ENCODE measurements at places on chromosomes 4 and X.

GRCh38 chr4:128385683-128386304, 98.2 kb upstream of the PGRMC2 start:
- DNase-seq: no peak

GRCh38 chr4:120065974-120066516, 603 bp downstream of the MAD2L1 start:
- DNase-seq: no peak

DNA sequence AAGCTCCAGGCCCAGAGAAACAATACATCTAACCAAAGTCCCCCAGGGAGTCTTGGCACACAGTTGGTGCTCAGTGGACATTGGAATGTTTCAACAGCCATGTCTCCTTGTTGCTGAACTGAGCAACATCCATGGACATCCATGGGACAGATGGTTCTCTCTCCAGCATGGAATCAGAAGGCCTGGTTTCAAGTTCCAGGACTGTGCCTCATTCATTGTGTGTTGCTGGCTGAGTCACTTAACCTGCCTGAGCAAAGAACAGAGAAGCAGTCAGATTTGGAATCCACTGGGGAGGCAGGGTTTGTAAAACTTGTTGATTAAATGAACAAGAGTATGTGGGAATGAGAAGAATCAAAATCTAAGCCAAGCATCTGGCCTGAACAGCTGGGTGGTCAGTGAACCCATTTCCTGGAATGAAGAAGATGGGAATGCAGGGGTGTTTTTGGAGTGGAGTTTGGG, 147.9 kb downstream of the CHIC2 start:
- DNase-seq: no peak

DNA sequence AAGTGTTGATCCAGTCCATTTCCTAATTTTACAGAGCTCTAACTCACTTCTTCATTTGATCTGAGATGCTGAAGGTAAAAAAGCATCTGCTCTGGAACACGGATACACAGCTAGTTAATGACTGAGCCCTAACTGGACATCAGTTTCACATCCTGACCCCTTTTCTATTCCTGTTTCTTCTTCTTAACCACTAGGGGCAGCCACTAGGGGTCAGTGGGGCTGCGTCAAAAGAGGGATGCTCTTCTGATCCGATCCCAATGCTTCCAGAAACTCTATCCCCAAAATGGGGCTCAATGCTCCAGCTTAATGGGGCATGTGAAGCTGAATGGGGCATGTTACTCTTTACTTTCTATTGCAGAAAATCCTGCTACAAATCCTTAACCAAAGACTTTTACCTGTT, 33.4 kb upstream of the PHKA2 start:
- DNase-seq: peak; percentile 16

- DNase-seq: no peak
Measured at GRCh38 chr4:84451546-84451945, 47.5 kb downstream of the NKX6-1 start.

DNA sequence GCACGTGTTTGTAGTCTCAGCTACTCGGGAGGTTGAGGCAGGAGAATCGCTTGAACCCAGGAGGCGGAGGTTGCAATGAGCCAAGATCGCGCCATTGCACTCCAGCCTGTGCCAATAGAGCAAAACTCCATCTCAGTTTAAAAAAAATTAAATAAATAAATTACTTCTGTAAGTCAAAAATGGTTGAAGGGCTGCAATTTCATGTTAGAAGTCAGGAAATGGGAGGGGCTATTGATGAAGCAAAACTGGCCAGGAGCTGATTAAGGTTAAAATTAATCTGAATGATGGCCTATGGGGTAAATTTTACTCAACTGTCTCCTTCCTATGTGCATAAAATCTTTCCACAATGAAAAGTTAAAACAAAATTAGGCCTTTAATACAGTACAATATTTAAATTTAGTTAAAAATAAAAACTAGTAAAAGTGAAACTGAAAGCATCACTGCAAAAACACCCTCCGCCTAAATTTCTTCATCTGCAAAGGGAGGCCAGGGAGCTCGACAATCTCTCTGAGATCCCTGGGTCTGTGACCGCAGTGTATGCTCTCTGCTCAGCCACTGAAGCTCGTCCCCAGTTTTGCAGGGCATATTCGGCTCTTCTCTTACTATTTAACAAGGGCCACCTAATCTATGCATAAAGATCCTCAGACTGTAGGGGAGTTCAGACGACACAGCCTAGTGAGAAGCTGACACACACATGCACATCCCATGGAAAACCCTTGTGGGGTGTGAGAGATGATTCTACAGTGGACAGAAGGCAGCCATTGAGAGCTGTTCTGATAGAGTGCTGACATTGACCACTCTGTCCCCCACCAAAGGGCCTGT, 57.2 kb downstream of the IRF2 start:
- DNase-seq: no peak

- no peak for DNase-seq
Measured at GRCh38 chrX:148043271-148043855, 62.2 kb downstream of the FMR1NB start.

GRCh38 chrX:83469551-83469950, 38.5 kb upstream of the POU3F4 start:
- peak; percentile 11 for DNase-seq

DNA sequence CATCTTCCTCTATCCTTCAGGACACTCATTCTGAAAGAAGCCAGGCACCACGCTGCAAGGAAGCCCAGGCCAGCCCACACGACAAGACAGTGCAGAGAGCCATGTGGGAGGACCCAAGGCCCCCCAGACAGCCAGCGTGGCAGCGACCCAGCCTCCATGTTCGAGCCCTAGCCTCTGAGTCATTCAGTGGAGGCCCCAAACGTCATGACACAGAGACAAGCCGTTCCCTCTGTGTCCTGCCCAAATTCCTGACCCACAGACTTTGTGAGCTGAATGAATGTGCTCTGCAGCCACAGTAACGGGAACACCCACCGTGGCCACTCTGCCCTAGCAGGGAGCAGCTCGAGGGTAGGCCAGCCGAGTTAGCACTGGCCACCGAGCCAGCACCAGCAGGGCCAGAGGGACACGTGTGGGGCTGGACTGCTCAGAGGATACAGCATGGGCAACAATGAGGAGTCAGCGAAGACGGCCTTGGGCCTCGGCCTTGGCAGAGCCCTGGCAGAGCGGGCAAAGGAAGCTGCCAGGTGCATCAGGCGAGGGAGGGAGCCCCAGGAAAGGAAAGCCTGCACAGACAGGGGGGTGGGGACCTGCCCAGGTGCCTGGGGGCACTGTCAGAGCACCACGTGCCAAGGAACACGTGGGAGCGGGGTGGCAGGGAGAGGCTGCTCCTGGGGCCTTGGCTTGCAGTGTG, 8.6 kb downstream of the BLOC1S4 start:
- DNase-seq: no peak

DNA sequence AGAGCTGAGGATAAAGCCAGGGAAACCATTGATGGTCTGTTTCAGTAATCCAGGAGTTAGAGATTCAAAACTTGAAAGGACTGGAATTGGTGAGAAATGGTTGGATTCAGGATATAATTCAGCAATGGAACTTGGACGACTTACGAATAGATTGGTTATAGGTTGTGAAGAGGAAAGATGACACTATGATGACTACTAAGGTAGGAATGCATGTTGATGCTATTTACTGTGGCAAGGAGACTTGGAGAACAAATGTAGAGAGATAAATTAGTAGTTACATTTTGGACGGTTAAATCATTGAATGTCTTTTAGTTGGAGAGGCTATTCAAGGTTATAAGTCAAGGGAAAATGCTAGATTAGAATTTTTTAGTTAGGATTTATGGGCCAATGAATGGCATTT, 365.4 kb upstream of the TECRL start:
- no peak for DNase-seq

DNA sequence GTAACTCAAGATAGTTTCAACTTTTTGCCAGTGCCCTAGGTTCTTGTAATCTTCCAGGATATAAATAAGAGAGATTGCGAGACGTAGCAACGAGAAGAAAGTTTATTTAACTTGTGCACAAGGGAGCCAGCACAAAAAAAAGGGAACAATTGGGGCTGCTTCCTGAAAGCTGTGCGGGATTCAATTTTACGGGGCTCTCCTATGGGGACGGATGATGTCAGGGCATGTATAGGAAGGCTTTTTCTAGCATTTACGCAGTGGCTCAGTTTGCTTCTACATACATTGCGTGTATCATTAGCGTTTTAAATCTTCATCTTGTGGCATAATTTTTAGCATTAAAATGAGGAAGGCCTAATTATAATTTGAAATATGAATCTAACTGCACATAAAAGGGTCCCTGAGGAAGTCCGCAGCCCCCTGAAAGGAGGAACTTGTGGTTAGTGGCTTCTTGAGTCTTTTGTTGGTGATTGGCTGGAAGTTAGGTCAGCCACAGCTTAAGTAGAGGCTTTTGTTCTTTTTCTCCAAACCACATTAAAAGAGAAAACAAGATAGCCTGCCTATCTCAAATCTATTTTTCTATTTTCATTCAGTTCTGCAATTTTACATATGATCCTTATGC, 668.2 kb upstream of the NDST4 start:
- DNase-seq: no peak

GRCh38 chr4:159374749-159375530, 272.1 kb downstream of the RAPGEF2 start:
- no peak for DNase-seq

DNA sequence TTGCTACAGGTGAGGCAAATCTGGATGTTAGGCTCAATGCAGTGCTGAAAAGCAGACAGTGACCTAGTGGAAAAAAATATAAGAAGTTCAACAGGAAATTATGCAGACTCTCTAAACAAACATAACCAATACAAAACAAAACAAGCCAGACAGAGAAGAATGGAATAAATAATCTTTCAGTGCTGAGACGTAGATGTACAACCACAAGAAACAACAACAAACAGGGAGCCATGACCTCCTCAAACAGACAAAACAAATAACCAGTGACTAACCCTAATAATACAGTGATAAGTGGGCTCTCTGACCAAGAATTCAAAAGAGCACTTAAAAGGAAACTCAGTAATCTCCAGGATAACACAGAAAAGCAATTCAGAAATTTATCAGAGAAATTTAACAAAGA, 239.3 kb downstream of the SLC39A8 start:
- DNase-seq: no peak

- no peak for DNase-seq
Measured at GRCh38 chr4:157172011-157172410, 48.5 kb upstream of the GRIA2 start.

DNA sequence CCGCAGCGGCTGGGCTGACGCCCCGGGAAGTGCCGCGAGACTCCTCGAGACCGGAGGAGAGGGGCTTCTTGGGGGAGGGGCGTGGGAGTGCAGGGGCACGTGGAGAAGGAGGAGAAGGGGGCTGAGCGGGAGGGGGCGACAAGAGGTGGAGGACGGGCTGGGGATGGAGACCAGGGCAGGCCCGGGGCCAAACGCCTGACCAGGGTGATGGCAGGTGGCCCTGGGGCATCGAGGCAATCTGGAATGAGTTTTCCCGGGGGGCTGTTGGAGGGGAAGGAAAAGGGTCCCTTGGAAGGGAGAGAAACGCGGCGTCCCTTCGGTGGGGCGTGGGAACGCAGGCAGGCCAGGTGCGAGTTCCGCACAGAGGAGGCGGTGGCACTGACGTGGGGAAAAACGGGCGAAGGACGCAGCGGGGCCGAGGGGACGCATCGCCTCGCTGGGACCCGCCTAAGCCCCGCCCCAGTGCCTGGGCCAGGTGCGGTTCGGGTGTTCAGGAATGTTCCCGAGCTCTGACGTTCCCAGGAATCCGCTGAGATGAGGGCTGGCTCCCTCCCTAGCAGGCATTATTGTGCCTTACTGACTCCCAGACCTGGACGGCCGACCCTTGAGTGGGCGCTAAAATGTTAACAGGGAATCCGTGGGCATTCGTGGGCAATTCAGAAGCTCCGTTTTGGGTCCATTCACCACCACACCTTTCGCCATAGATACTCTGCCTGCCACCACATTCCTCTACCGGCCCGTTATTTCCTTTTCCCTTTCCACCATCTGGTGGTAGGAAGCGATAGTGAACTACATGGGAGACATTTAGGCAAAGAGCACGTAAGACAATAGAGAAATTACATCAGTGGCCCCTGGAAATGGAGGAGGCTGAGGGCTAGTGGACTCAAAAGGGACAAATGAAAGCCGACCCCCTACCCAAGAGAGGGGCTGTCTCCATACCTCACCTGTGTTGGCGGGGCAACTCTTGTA, 795 bp upstream of the SH3KBP1 start:
- peak; percentile 67 for DNase-seq

Data from SK-N-DZ (cell line).